Stimulated activated memory B cell treated with anti-CD40 and anti-IgM and Interleukin-4, amounts not matched to agents 10 μg/mL and 1 μg/mL and 100 μg/mL, for 72 hours (primary cell): ENCODE measurements at places on chromosomes 3 and 15.

DNA sequence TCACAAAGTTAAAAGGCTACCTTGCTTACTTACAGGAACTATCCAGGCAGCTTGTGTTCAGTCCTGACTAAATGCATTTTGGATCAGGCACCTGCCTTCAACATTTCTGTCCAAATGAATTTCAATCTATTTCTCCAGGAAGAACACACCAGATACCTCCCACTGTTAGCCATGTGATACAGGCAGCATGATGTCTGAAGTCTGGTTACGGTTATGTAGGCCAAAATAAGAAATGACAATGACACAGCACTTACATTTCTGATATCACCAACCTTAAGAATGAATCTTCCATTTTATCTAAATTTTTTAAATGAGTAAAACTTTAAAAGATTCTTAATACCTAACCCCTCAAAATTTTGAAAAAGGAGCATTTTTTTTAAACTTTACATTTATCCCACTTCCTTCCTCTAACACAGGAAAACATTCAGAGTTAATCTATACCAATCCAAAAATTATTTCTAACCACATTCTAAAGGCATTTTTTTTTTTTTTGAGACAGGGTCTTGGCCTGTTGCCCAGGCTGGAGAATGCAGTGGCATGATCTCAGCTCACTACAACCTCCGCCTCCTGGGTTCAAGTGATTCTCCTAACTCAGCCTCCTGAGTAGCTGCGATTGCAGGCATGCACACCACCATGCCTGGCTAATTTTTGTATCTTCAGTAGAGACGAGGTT is at the start of gene MAP4:
TSS of gene MAP4 (minus strand) at position 116 of the 673 bp plus-strand sequence. CDS start 17,556 bp downstream, outside the sequence.
- no peak for ATAC-seq

GRCh38 chr3:101809178-101810021 is 30.4 kb downstream of the NXPE3 start:
- peak; percentile 51 for ATAC-seq

DNA sequence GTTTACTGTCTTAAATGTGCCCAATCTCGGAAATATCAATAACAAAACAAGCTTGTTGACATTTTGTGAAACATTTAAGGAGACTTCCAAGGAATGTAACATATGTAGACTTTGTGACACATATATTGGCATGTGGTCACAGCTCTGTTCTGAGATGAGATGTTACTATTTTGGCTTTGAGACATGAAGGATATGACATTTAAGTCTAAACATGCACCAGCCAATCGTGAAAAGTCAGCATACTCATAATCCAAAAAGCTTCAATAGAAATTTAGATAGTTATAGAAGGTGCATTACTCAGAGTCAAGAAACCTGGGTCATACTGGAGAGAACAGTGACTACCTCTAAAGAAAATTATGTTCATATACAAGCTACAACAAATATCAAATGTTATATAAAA is 13.4 kb downstream of the COMMD2 start:
- no peak for ATAC-seq

DNA sequence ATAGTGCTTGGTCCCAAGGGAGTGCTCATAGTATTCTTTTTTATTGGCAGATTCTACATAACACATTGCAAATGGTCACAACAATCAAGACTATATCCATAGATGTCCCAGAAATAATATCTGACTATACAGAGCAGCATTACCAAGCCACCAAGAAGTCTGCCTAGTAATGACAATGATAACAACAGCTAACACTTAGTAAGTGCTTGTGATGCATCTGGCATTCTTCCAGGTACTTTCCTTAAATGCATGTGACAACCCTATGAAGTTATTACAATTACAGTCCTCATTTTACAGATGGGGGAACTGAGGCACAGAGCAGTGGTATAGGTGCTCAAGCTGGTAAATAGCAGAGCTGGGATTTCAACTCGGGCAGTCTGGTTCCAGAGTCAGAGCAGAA is 49.6 kb upstream of the ICE2 start:
- ATAC-seq: no peak

DNA sequence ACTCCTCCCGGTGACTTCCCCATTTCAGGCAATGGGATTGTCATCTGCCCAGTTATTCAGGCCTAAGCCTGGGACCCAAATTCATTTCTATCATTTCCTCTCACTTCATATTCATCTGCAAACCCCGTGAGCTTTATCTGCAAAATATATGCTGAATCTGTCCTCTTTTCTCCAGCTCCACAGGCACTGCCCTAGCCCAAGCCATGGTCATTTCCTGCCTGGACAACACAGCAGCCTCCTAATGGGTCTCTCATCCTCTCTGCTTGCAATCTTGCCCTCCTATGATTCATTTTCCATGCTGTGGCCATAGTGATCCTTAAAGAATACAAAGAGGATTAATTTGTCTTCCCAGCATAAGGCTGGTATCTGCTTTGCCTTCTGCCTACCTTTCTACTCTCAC is 6.1 kb downstream of the RBP2 start:
- no peak for ATAC-seq
